ENCODE measurements at places on chromosomes 13 and 19. TPM values are rescaled to one million over a fixed set of nuclear protein-coding genes. Genes with fewer than 3 reads are reported as not detected.

DNA sequence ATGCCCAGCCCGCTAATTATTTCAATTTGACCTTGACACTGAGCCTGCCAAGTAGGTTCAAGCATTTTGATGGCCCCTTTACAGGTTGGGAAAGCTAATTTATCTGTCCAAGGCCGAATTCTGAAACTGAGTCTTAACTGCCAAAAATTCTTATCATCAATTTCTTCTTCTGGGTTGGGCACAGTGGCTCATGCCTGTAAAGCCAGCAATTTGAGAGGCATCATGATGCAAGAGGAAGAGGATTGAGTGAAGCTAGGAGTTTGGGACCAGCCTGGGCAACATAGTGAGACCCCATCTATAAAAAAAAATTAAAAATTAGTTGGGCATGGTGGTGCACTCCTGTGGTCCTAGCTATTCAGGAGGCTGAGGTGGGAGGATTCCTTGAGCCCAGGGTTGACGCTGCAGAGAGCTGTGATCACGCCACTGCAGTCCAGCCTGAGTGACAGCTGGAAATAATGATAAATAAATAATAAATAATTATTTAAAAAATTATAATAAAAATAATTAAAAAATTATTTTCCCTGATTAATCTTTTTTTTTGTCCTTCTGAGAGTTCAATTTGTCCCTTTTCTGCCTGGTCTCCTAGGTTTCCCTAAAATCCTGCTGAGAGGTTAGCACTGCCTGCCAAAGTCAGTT lies 1.3 kb upstream of the LDLR start:
- no peaks in the 10 kb centered on the region for H3K27me3 ChIP-seq
- peak overlapping the region; percentile 91 for H3K4me3 ChIP-seq
- no peak for DNase-seq
- H3K4me1 ChIP-seq = peaks cover 21% of the 10 kb centered on the region
- no peaks in the 10 kb centered on the region for H3K36me3 ChIP-seq
- H3K27ac ChIP-seq = peak overlapping the region; percentile 98

GRCh38 chr13:105732806-105733529 lies 802.5 kb downstream of the EFNB2 start:
- no peaks in the 10 kb centered on the region for H3K27me3 ChIP-seq
- peaks cover 3% of the 10 kb centered on the region for H3K4me1 ChIP-seq
- DNase-seq = no peak
- no peak overlapping the region for H3K27ac ChIP-seq
- H3K36me3 ChIP-seq = no peaks in the 10 kb centered on the region

GRCh38 chr13:41394166-41394565 lies 63.2 kb upstream of the RGCC start:
- no peak overlapping the region for H3K4me3 ChIP-seq
- H3K36me3 ChIP-seq = no peaks in the 10 kb centered on the region

Gene C1QTNF9
- not detected for total RNA-seq

Measured in progenitor cell of endocrine pancreas (in vitro differentiated cells).